Fibroblast of lung (primary cell): ENCODE measurements at places on chromosomes 5 and 9. TPM values are rescaled to one million over a fixed set of nuclear protein-coding genes. Genes with fewer than 3 reads are reported as not detected.

DNA sequence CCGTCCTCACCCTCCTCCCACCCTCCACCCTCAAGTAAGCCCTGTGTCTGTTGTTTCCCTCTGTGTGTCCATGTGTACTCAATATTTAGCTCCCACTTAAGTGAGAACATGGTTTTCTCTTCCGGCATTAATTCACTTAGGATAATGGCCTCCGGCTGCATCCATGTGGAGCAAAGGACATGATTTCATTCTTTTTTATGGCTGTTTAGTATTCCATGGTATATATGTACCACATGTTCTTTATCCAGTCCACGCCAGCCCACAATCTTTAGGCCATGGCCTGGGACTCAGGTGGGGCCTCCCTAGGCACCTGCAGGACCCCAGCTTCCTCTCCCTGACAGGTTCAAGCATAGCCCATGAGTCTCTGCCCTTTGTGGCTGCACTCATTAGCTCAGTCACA, 22.9 kb downstream of the UNC5A start:
- no peak overlapping the region for H3K27ac ChIP-seq
- no peaks in the 10 kb centered on the region for H3K4me1 ChIP-seq
- no peaks in the 10 kb centered on the region for H3K36me3 ChIP-seq
- no peak overlapping the region for H3K4me3 ChIP-seq
- no peak for DNase-seq

- no peaks in the 10 kb centered on the region for H3K27me3 ChIP-seq
- no peaks in the 10 kb centered on the region for H3K4me1 ChIP-seq
- H3K36me3 ChIP-seq = no peaks in the 10 kb centered on the region
- no peak for DNase-seq
- H3K27ac ChIP-seq = no peak overlapping the region
- no peak overlapping the region for H3K4me3 ChIP-seq
Measured at GRCh38 chr9:94554078-94554438, 825 bp upstream of the PCAT7 start.

DNA sequence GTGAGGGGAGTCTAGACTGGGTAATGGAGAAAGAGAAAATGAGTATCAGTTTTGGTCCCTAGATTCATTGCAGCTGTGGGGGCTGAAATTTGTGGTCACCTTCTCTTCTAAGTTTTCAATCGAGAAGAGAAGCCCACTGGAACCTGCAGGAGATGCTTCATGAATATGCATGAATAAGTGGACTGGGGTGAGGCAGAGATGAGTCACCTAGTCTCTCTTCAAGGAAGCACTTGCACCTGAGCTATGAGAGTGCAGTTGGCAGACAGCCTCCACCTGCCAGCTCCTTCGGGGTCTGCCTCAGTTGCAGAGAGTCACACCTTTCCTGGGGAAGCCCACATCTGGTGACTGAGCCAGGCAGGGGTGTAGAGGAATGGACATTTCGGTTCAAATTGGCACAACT, 69.1 kb downstream of the ZNF366 start:
- H3K36me3 ChIP-seq = no peaks in the 10 kb centered on the region
- no peak for DNase-seq
- H3K4me1 ChIP-seq = peaks cover 9% of the 10 kb centered on the region
- no peaks in the 10 kb centered on the region for H3K27me3 ChIP-seq
- no peak overlapping the region for H3K4me3 ChIP-seq
- no peak overlapping the region for H3K27ac ChIP-seq

- H3K27me3 ChIP-seq = peaks cover 5% of the 10 kb centered on the region
- H3K27ac ChIP-seq = no peak overlapping the region
- no peak overlapping the region for H3K4me3 ChIP-seq
- no peaks in the 10 kb centered on the region for H3K36me3 ChIP-seq
- DNase-seq = no peak
- H3K4me1 ChIP-seq = no peaks in the 10 kb centered on the region
Measured at GRCh38 chr9:37377688-37378612, 44.5 kb upstream of the GRHPR start.

DNA sequence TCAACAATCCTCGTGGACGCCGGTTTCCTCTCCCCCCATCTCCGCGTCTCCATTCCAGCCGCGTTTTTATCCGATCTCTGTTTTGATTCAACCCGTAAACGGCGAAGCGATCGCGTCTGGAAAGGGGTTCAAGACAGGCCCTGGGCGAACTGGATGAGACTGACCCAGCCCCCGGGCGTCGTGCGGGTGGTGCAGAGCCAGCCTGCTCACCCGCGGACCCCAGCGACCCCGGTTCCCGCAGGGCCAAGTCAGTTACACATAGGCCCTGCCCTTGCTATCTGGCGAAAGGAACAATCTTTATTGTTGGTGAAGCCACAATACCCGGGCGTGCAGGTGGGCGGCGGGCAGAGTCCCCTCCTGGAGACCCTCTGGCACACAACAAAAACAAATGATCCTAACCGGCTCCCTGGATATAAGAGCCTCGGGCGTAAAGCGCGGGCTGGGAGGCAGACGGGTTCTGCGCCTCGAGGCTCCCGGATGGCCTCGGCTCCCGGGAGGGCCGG, 1.8 kb downstream of the TLX3 start:
- no peak overlapping the region for H3K4me3 ChIP-seq
- no peak overlapping the region for H3K27ac ChIP-seq
- H3K4me1 ChIP-seq = no peaks in the 10 kb centered on the region
- DNase-seq = no peak
- H3K36me3 ChIP-seq = no peaks in the 10 kb centered on the region
- H3K27me3 ChIP-seq = peaks cover 83% of the 10 kb centered on the region

DNA sequence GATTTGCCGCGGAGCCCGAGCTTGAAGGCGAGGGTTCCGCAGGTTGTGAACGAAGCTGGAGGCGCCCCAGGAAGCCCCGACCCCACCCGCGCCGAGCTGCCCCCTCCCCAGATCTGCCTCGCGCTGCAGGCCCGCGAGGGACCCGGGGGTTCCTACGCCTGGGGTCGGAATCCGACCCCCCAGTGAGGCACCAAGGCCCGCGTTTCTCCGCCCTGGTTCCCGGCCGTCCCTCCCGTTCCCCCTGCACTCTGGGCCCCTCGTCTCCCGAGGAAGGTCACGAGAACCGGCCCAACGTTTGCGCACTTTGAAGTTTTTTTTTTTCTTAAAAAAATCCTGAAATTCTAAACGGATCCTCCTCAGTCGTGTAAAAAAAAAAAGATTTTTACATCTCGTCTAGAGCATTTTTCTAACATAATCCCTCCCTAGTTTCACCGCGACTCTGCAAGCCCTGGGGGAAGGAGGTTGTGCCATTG, 880 bp upstream of the GFPT2 start:
- H3K4me3 ChIP-seq = peak overlapping the region; percentile 53
- H3K27ac ChIP-seq = no peak overlapping the region
- no peaks in the 10 kb centered on the region for H3K36me3 ChIP-seq
- DNase-seq = no peak

GRCh38 chr5:57117596-57117995, 56.3 kb upstream of the GPBP1 start:
- no peak overlapping the region for H3K4me3 ChIP-seq
- no peak overlapping the region for H3K27ac ChIP-seq
- DNase-seq = peak; percentile 2
- H3K27me3 ChIP-seq = no peaks in the 10 kb centered on the region
- no peaks in the 10 kb centered on the region for H3K4me1 ChIP-seq

Gene SLC34A3
- total RNA-seq = not detected in 2 replicates

Gene CCDC192
- not detected in 2 replicates for total RNA-seq

Gene TESK1
- total RNA-seq = 9.4 and 10.5 TPM in 2 replicates

DNA sequence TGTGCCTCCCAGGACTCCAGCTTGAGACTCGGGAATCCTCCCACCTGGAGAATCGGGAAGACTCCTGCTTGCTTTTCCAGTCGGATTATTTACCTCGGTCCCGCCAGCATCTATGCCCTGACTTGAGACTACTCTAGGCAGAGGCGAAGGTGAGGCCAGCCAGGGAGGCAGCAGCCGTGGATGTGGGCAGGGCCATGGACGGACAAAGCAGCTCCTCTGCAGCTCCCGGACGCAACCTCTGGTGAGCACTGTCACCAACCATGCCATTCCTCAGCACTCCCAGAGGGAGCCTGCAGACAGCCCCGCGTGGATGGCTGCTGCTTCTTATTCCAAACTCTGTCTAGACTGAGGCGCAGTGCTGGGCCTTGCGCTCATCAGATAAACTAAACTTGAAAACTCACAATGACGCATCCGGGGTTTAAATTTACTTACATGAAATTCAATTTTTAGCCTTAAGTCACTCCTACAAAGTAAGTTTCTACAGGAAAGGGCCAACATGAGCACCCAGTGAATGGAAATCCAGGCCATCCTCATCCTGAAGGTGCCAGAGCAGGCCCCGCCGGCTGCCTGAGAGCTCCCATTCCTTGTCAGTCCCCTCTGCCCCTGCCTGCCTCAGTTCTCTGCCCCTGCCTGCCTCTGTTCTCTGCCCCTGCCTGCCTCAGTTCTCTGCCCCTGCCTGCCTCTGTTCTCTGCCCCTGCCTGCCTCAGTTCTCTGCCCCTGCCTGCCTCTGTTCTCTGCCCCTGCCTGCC, 17.8 kb downstream of the MED10 start:
- H3K4me1 ChIP-seq = no peaks in the 10 kb centered on the region
- H3K27me3 ChIP-seq = no peaks in the 10 kb centered on the region
- H3K4me3 ChIP-seq = no peak overlapping the region
- no peak overlapping the region for H3K27ac ChIP-seq
- no peak for DNase-seq
- H3K36me3 ChIP-seq = no peaks in the 10 kb centered on the region

DNA sequence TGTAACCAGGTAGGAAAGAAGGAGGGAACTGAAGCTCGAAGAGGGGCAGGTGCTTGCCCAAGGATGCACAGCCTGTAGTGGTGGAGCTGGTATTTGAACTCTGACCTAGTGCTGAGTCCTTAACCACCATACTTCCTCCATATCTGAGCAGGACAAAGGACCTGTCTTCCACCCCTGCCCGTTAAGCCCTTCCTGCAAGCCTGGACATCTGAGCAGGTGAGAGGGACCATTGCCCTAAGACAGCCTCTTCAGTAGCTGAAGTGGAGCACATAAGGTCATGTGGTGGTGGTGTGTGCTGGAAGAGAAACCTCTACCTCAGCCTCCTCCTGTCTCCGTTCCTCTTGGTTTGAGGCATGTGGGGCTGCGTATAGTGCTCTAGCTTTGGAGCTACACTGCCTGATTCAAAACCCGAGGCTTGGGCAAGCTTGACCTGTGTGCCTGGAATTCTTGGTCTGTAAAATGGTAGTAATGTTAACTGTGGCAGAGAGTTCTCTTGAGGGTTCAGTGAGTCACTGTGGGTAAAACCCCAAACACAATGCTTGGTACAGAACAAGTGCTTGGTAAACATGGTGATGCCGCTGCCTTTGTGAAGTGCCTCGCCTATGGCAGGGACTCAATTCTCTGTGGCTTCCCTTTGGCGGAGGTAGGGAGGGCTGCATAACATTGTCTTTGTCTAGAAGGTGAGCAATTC, 7.4 kb downstream of the GALNT10 start:
- H3K36me3 ChIP-seq = peaks cover 3% of the 10 kb centered on the region
- no peak overlapping the region for H3K27ac ChIP-seq
- peak; percentile 95 for DNase-seq
- H3K4me3 ChIP-seq = no peak overlapping the region
- H3K27me3 ChIP-seq = no peaks in the 10 kb centered on the region
- H3K4me1 ChIP-seq = peaks cover 17% of the 10 kb centered on the region

DNA sequence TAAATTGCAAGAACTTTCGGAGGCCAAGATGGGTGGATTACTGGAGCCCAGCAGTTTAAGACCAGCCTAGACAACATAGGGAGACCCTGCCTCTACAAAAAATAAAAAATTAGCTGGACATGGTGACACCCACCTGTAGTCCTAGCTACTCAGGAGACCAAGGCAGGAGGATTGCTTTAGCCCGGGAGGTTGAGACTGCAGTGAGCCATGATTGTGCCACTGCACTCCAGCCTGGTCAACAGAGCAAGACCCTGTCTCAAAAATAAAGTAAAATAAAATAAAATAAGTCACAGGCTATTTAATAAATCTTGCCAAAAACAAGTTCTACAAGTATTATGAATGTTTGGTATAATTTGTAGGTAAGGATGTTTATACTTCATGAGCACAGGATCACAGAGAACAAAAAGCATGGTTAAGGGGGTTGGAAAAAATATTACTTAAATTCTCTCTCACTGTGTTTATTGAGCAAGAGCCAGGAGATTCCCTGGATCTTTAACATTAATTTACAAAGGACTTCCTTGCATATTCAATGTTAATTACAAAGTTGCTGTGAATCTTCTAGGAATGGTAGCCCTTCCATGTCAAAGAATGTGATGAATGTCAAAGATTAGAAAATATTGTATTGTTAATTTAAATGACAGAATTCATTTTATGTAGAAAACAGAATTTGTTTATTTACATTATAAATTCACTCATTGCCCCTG, 164.0 kb downstream of the RFX3 start:
- DNase-seq = no peak
- H3K4me3 ChIP-seq = no peak overlapping the region
- no peaks in the 10 kb centered on the region for H3K4me1 ChIP-seq
- no peak overlapping the region for H3K27ac ChIP-seq
- H3K27me3 ChIP-seq = no peaks in the 10 kb centered on the region
- no peaks in the 10 kb centered on the region for H3K36me3 ChIP-seq

GRCh38 chr5:73522989-73523388, 24.7 kb downstream of the BTF3 start:
- no peak overlapping the region for H3K27ac ChIP-seq
- H3K36me3 ChIP-seq = no peaks in the 10 kb centered on the region
- H3K27me3 ChIP-seq = no peaks in the 10 kb centered on the region
- no peak for DNase-seq
- no peaks in the 10 kb centered on the region for H3K4me1 ChIP-seq
- no peak overlapping the region for H3K4me3 ChIP-seq

- no peaks in the 10 kb centered on the region for H3K36me3 ChIP-seq
- no peak overlapping the region for H3K27ac ChIP-seq
- H3K4me3 ChIP-seq = no peak overlapping the region
- no peaks in the 10 kb centered on the region for H3K4me1 ChIP-seq
Measured at GRCh38 chr5:84058561-84058960, 326.1 kb downstream of the EDIL3 start.

- no peaks in the 10 kb centered on the region for H3K36me3 ChIP-seq
- H3K4me3 ChIP-seq = no peak overlapping the region
- H3K4me1 ChIP-seq = no peaks in the 10 kb centered on the region
- H3K27me3 ChIP-seq = no peaks in the 10 kb centered on the region
- no peak overlapping the region for H3K27ac ChIP-seq
Measured at GRCh38 chr5:42718591-42718990, 38.0 kb upstream of the CCDC152 start.

Gene IFNA2
- not detected in 2 replicates for total RNA-seq

- no peaks in the 10 kb centered on the region for H3K4me1 ChIP-seq
- no peak overlapping the region for H3K4me3 ChIP-seq
- H3K27ac ChIP-seq = no peak overlapping the region
- no peaks in the 10 kb centered on the region for H3K27me3 ChIP-seq
Measured at GRCh38 chr5:52909192-52909591, 80.0 kb upstream of the ITGA2 start.

DNA sequence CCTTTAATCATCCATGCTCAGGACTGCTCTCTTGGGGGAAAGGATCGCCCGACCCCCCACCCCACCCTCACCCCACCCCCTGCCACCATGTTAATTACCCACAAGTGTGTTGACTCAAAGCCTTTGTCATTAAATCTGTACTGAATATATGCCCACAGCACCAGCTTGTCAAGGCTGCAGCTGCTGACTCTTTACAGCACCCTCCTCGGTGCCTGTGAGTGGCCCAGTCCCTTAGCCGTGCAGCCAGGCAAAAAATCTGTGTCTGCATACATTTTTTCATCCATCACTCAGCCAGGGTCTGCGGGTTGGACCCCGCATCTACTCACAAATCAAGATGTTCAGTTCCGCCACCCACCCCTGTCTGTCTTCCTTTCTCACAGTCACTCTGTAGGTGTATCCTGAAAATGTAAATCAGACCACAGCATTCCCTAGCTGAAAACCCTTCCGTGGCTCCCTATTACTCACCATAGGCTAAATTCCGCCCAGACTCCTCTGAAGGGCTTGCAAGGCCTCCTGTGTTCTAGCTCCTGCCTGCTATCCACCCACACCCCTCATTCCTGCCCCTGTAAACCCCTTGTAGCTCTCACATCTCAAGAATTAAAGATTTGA, 53.7 kb upstream of the KCNIP1 start:
- no peaks in the 10 kb centered on the region for H3K4me1 ChIP-seq
- no peak overlapping the region for H3K27ac ChIP-seq
- no peak for DNase-seq
